Mesenteric fat pad (tissue), 1 donor: ENCODE measurements at places on chromosomes 7 and 10. TPM values are rescaled to one million over a fixed set of nuclear protein-coding genes. Genes with fewer than 3 reads are reported as not detected.

OPALIN gene
- not detected for total RNA-seq

PLEKHS1 gene
- total RNA-seq = 0.13 TPM

NDUFA5 gene
- 48.9 TPM for total RNA-seq

PDGFA gene
- 19.7 TPM for total RNA-seq

MACC1 gene
- total RNA-seq = 7.4 TPM

AP3M1 gene
- 34.1 TPM for total RNA-seq

SFTPD gene
- not detected for total RNA-seq

EFCAB10 gene
- total RNA-seq = not detected

CYP2C8 gene
- total RNA-seq = 0.90 TPM

TFAM gene
- total RNA-seq = 27.9 TPM

CTAGE4 gene
- 0.58 TPM for total RNA-seq

SPDYE2B gene
- total RNA-seq = not detected

PWWP2B gene
- 30.4 TPM for total RNA-seq

NOBOX gene
- not detected for total RNA-seq
